CD8-positive, alpha-beta T cell (primary cell): ENCODE measurements at places on chromosomes 1 and 21.

DNA sequence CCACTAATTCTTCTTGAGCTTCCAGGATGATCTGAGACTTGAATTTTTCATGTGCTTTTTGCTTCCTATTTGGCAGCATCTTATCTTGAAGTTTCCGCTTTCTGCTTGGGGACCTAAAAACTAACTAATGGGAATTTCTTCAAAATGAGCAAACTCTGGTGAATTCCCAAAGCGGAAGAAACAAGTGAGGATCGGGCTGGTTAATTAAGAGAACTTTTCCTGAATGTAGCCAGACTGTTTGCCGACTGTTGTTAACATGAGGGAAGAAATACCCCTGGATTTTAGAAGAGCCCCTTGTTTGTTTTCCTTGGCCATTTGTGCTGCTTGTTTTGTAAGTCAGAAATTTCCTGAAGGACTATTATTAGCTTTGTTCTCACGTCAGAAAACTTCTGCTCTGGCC is 6.1 kb upstream of the SELE start:
- DNase-seq = no peak

DNA sequence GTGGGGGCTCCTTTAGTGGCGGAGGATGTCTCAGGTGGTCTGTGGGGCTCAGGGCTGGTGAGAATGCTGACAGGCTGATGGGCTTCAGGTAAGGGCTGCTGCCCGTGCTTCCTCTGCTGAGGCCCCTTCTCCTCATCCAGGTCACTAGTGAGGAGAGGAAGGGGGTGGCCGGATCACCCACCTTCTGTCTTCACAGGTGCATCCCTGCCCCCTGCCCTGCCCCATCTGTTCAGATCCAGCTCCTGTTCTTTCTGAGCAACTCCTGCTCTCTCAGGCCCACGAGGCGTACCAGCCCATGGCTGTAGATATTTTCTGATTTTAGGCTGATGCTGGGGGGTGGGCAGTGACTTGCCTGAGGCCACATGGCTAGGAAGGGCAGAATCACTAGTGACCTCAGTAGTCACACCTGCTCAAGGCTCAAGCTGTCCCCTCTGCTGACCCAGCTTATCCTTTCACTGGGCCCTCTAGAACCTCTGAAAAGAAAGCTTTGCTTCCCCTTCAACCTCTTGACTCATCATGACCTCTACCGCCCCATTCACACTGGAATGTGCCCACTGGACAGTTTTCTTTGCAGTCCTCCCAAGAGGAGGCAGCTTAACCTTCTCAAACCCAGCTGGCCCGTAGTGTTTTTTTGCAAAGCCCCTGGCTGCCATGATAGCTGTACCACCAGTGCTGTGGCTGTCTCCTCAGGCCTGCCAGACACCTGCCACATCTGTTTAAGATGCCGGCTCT is 14.8 kb downstream of the DCST2 start:
- DNase-seq = no peak

DNA sequence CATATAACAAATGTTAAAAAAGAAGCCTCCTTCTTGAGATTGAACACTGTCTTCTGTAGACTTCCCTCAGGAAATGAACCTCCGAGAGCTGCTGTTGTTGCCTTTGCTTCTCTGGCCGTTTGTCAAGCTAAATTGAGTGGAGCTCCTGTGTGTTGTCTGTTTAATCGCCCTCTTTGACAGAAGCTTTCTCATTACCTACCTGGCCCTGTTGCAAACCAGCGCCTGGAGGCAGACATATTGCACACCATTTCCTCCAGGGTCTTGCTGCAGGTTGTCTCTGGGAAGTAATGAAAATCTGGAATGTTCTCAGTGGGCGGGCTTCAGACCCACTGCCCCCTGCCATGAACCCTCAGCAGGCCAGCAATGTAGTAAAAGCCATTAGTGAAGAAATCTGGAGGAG is 83.3 kb downstream of the GABPA start:
- no peak for DNase-seq

- DNase-seq = no peak
These were observed 27.5 kb downstream of the TRIM45 start for GRCh38 chr1:117093870-117094621.

DNA sequence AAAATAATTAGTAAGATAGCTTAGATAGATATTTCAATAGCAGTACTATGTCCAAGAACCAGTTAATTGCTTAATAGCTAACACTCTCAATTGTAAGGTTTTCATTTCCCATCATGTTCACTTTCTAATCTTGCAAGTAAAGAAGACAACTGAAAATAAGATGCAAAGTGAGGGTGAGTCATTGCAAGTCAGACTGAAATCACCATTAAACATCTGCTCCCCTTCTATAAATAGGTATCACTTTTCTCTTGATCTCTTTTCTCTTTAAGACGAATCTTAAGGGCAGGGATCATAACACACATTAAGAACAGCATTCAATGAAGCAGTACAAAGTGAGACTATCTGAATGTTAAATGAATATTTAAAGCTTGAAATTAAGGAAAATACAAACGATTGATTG is 40.4 kb downstream of the UBR4 start:
- no peak for DNase-seq

DNA sequence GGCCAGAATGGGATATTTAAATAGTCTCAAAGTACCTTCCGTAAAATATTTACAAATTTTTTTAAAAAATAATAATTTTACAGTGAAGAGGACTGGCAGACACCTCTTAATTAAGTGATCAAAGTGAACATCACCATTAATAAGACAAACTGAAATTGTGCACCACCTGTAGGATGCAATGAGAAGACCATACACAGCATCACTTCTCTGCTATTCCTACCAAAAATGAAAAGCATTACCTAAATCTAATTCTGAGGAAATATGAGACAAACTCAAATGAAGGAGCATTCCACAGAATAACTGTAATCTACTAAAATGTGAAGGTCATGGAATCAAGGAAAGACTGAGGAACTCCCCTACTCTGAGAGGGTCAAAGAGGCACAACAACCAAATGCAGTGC is 68.2 kb upstream of the PRDX6 start:
- no peak for DNase-seq
